ENCODE measurements at places on chromosomes 6 and 20.

- peak; percentile 64 for DNase-seq
Measured at GRCh38 chr20:62088258-62089127, 22.8 kb upstream of the TAF4 start.

DNA sequence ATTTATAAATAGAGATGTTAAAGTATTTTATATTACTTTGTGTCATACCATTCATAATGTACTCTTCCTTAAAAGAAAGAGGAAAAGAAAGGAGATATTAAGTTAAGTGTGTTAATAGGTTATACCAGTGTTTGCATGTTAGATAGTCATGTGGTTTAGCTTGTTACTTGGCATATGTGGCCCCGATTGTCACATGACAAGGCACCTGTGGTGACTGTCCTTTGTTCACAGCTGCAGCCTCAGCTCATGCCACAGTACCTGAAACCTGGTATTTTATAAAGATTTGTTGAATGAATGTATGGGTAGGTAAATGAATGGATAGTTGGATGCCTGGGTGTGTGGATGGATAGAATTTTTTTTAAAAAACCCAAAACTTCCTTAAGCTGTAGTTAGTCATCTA is 306.1 kb upstream of the FLRT3 start:
- DNase-seq, result no peak

DNA sequence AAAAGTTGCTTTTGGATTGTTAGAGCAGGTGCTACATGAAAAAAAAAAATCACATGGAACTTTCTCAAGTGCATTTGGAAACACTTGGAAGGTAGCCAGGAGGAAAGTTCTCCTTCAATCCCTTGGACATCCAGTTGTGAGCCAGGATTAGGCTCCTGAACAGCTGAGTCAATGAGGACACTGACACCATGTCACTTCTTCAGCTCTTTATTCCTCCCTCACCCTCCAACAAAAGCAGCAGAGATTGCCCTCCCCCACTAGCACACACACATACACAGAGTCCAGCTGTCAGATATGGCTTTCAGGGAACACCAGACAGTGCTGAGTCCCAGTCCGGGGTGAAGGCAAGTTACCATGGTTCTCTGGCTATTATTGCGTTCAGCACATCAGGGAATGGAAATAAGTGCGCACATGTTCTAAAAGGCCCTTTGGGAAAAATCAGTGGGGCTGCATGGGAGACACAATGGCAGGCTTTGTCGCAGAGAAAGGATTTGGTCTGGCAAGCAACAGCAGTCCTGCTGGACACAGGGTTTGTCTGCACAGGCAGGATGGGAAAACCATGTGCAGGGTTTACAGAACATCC is 124.7 kb upstream of the MARCKS start:
- DNase-seq, result no peak

- DNase-seq, result no peak
Measured at GRCh38 chr20:46282669-46283068, 25.6 kb downstream of the CDH22 start.

GRCh38 chr20:12773936-12774335 is 234.8 kb upstream of the SPTLC3 start:
- DNase-seq, result no peak

All from fibroblast of skin of back (primary cell).